Fibroblast of skin of back (primary cell): ENCODE measurements at places on chromosomes 7 and 10.

GRCh38 chr7:130299866-130300265 lies 6.9 kb downstream of the CPA4 start:
- no peak for DNase-seq

- DNase-seq = no peak
Observed at GRCh38 chr7:95631527-95631926, 35.2 kb upstream of the PDK4 start.

- DNase-seq = no peak
Observed at GRCh38 chr7:28903730-28904577, 54.2 kb downstream of the TRIL start.

GRCh38 chr7:82410461-82410860 lies 33.1 kb downstream of the CACNA2D1 start:
- no peak for DNase-seq

DNA sequence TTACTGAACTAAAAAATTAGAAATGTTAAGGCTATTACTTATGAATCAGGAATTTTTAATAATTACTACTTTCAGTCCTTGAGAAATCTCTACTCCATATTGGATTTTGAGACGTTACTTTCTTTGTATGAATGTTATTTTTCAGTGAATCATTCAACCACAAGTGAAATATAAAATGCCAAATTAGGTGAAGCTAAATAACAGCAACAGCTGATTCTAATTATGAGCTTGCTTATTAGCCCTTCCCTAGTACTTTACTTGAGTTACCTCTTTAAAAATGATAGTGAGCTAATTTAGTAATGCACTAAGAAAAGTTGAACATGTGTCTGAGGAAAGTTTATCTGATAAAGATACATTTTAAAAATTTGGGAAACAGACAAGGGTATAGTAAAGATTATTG lies 51.4 kb downstream of the PCGF5 start:
- peak; percentile 69 for DNase-seq

GRCh38 chr7:68963552-68963951 lies 634.7 kb upstream of the AUTS2 start:
- peak; percentile 87 for DNase-seq

- DNase-seq = peak; percentile 80
Observed at GRCh38 chr7:100516135-100516812, 22.7 kb upstream of the AGFG2 start.

GRCh38 chr7:157429680-157430224 lies 92.9 kb downstream of the DNAJB6 start:
- DNase-seq = no peak

DNA sequence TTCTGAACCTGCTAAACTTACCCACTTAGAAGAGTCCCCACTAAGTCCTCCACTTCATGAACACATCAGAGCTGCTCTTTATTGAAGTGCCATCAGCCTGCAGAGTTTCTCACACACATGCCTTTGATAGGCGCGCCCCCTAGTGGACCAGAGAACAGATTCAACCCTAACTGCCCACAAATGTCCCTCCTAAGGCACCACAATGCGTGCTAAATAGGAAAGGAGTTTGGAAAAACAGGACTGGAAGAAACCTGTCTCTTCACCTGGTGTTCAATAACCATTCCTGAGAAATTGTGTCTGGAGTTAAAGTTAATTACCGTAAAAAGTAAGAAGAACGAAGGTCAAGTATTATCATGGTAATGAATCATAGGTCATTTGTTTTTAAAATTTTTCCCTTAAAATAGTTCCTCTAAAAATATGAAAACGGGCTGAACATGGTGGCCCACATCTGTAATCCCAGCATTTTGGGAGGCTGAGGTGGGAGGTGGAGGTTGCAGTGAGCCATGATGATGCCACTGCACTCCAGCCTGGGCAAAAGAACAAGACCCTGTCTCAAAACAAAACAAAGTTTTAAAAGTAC lies 249.7 kb downstream of the ELMO1 start:
- DNase-seq = peak; percentile 72

DNA sequence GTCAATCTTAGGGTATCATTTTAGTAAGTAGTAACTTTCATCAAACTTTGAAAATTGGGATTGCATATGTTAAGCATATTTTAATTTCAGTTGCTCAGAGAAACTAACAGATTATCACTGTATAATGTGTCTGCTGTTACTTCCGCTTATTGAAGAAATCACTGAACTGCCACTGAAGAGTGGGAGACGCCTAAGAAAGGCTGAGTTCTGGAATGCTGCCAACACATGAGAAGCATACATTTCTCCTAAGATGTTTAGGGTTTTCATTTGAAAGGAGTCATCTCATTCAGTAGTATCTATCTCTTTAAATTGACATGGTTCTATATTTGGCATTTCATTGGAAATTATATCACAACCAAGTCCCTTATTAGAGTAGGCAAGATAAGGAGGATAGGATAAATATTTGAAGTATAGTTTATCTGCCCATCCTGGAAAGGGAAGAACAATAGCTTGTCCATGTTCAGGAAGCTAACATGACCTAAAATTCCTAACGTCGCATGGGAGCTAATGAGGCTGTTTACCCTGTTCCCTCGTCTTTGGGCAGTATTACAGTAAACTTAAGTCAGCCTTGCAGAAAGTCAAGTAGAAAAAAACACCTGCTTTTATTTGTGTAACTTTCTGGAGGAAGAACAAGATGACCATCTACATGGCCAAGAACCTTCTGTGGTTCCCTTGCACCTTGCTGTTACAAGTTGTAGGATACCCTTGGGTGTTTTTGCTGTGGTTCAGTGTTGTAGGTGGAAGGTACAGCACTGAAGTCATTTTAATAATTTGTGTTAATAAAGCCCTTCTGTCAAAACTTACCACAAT lies 67.3 kb downstream of the NHLRC2 start:
- DNase-seq = no peak

- no peak for DNase-seq
Observed at GRCh38 chr10:30051220-30051619, 8.2 kb downstream of the JCAD start.

- peak; percentile 87 for DNase-seq
Observed at GRCh38 chr10:61633665-61634064, 29.1 kb upstream of the CABCOCO1 start.

DNA sequence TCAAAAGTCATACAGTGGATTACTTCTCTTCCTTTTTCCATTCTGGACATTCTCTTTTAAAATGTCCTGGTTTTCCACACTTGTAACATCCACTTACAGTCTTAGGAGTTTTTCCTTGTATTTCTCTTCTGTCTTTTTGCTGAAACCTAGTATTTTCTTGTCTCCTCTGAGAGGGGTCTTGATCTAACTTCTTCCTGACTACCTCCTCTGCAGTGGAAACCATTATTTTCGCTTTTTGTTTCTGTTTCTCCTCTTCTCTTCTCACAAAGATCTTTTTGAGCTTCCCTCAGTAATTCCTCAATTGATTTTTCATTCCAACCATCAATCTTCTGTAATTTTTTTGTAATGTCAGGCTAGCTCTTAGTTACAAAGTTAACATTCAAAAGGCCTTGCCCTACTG lies 23.7 kb upstream of the ELOVL3 start:
- DNase-seq = no peak
